ENCODE measurements at places on chromosomes 2 and 18. TPM values are rescaled to one million over a fixed set of nuclear protein-coding genes. Genes with fewer than 3 reads are reported as not detected.

GRCh38 chr2:176891857-176892256, 320.7 kb upstream of the HNRNPA3 start:
- DNase-seq: no peak
- H3K4me3 ChIP-seq: no peak overlapping the region

DNA sequence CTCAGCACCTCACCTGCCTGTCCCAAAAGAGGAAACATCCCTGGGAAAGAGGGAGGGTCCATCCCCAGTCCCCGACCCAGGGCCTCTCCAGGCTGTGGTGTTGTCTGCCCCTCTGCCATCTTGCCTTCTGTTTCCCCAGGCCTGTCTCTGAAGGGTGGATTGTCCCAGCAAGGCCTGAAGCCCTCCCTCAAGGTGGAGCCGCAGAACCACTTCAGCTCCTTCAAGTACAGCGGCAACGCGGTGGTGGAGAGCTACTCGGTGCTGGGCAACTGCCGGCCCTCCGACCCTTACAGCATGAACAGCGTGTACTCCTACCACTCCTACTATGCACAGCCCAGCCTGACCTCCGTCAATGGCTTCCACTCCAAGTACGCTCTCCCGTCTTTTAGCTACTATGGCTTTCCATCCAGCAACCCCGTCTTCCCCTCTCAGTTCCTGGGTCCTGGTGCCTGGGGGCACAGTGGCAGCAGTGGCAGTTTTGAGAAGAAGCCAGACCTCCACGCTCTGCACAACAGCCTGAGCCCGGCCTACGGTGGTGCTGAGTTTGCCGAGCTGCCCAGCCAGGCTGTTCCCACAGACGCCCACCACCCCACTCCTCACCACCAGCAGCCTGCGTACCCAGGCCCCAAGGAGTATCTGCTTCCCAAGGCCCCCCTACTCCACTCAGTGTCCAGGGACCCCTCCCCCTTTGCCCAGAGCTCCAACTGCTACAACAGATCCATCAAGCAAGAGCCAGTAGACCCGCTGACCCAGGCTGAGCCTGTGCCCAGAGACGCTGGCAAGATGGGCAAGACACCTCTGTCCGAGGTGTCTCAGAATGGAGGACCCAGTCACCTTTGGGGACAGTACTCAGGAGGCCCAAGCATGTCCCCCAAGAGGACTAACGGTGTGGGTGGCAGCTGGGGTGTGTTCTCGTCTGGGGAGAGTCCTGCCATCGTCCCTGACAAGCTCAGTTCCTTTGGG, 47.2 kb downstream of the BOLA3 start:
- H3K4me3 ChIP-seq: no peak overlapping the region
- peak; percentile 28 for DNase-seq
- H3K36me3 ChIP-seq: peaks cover 9% of the 10 kb centered on the region
- H3K27ac ChIP-seq: no peak overlapping the region
- no peaks in the 10 kb centered on the region for H3K4me1 ChIP-seq
- no peaks in the 10 kb centered on the region for H3K27me3 ChIP-seq

DNA sequence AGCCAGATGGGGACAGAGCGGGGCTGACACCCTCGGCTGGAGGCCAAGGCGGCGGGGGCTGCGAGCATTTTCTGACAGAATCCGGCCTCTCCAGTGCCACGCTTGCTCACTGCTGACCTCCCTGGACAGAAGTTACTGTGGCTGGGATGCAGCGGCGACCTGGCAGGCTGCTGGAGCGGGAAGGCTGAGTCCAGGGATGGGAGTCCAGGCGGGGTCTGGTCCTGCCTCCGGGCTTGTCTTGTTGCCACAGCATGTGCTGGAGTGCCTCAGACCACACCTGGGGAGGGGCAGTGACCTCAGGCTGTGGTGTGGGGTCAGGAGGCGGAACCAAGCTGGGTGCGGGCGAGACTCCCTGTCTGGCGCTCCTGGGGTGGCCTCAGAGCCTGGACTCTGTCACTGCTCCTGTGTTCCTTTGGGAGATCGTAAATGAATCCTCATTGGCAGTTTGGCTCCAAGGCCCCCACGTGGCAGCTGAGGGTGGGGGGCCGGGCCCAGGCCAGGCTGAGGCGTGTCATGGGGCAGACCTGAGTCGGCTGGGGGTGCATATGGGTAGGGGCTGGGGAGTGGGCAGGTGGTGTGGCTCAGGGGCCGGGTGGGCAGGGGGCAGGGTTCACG, 5.5 kb downstream of the BOK start:
- H3K36me3 ChIP-seq: no peaks in the 10 kb centered on the region
- no peaks in the 10 kb centered on the region for H3K4me1 ChIP-seq
- no peak overlapping the region for H3K4me3 ChIP-seq
- no peak for DNase-seq

DNA sequence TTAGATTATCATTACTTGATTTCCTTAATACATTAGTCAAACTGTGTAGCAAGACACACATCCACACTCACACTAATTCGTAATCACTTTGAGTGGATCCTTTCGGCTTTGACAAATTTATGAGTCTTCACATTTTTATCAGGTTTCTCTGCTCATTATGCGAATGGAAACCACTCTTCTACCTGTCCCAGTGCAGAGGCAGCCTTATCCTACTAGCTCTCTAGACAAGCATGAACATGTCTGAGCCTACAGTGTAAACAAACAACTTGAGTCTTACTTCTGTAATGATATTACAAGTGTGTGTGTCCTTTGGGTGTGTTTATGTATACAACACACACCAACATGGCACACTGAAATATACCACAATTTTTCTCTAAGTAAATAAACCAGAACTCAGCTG, 361.9 kb upstream of the CHST9 start:
- no peaks in the 10 kb centered on the region for H3K36me3 ChIP-seq
- no peaks in the 10 kb centered on the region for H3K27me3 ChIP-seq
- no peak for DNase-seq
- H3K4me3 ChIP-seq: no peak overlapping the region
- H3K27ac ChIP-seq: no peak overlapping the region

GRCh38 chr2:169693360-169693759, 845 bp downstream of the CFAP210 start:
- H3K36me3 ChIP-seq: peaks cover 22% of the 10 kb centered on the region
- H3K4me1 ChIP-seq: peaks cover 33% of the 10 kb centered on the region
- H3K27me3 ChIP-seq: peaks cover 7% of the 10 kb centered on the region
- H3K4me3 ChIP-seq: peak overlapping the region; percentile 87
- peak overlapping the region; percentile 88 for H3K27ac ChIP-seq

GRCh38 chr18:22705328-22705727, 227.8 kb upstream of the RBBP8 start:
- no peak overlapping the region for H3K27ac ChIP-seq
- no peak for DNase-seq
- no peaks in the 10 kb centered on the region for H3K4me1 ChIP-seq
- peaks cover 3% of the 10 kb centered on the region for H3K27me3 ChIP-seq
- no peak overlapping the region for H3K4me3 ChIP-seq

GRCh38 chr2:47219970-47220369, 64.9 kb upstream of the STPG4 start:
- no peak for DNase-seq
- peaks cover 22% of the 10 kb centered on the region for H3K27me3 ChIP-seq
- no peak overlapping the region for H3K4me3 ChIP-seq
- no peak overlapping the region for H3K27ac ChIP-seq

DNA sequence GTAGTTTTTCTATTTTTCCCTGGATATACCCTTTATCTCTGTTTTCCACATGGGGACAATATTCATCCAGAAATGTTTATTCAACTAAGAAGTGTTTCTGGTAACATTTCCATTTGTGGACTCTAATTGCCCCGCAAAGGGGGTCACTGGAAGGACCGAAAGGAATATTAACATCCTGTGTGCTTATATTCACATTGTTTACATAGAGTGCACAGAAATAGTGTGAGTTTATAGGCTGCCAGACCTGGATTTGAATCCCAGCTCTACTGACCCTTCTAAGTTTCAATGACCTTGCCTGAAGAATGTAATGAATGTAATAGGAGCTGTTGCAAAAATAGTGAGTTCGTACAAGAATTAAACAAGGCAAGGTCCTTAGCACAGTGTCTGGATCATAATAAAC, 152.9 kb upstream of the NCKAP5 start:
- H3K36me3 ChIP-seq: no peaks in the 10 kb centered on the region
- DNase-seq: no peak
- H3K27ac ChIP-seq: no peak overlapping the region
- H3K4me1 ChIP-seq: no peaks in the 10 kb centered on the region
- no peak overlapping the region for H3K4me3 ChIP-seq

GRCh38 chr18:45213040-45213333, 402.3 kb upstream of the SLC14A2 start:
- H3K4me1 ChIP-seq: no peaks in the 10 kb centered on the region
- H3K4me3 ChIP-seq: no peak overlapping the region
- no peak overlapping the region for H3K27ac ChIP-seq
- H3K27me3 ChIP-seq: peaks cover 21% of the 10 kb centered on the region
- no peaks in the 10 kb centered on the region for H3K36me3 ChIP-seq

DNA sequence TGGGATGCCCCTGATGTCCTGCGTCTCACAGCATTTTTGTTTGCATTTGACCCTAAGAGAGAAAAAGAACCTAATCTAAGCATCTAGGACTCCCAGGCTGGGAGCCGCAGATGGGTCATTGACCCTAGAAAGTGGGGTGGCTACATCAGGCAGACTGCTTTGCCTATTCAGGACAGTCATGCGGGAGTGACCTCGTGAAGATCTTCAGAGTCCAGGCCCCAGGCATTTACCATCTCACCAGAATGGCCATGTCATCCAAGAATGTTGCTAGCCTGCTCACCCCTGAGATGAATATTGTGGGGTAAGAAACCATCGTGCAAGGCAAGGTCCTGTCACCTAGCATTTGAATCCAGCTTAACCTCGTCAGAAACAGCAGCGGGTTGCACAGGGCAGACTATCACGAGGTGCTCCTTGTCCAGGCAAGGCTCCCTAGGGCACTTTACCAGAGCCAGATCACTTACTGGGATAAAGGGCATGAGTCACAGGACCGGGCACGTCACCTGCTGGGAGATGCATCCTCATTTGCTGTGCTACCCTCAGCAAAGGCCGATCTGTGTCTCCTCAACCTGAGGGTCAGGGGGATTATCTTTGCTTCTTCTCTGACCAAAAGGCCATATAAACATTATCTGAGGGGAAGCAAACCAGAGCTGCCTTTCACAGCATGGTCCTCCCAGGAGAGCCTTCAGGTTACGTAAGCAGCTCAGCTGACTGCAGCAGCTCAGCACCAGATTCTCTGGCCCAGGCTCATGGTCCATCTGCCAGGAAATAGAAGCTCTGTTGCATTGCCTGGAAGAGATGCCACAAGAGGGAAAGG, 162.3 kb downstream of the ACKR3 start:
- DNase-seq: no peak
- no peak overlapping the region for H3K27ac ChIP-seq

DNA sequence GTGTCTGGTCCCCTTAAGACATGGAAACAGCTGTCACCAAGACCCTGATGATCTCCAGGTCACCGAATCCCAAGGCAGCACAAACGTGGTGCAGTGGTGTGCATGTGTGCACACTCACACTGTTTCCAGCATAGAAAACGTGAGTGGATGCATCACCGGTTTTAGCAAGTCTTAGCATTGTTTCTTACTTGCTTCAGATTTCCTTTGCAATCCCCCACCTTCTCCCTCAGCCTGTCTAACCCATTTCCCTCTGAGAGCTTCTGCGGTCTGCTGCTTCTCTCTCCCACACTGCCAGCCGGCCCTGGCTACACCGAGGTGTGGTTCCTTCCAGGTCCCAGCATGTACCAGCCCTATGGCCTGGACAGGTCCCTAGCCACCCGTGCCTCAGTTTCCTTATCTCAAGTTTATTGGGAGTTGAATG, 343.4 kb upstream of the HS6ST1 start:
- peaks cover 23% of the 10 kb centered on the region for H3K27me3 ChIP-seq
- H3K36me3 ChIP-seq: no peaks in the 10 kb centered on the region
- no peak overlapping the region for H3K27ac ChIP-seq

GRCh38 chr18:28331551-28331950, 154.6 kb upstream of the CDH2 start:
- H3K4me3 ChIP-seq: no peak overlapping the region
- H3K27me3 ChIP-seq: no peaks in the 10 kb centered on the region
- DNase-seq: no peak
- no peak overlapping the region for H3K27ac ChIP-seq

DNA sequence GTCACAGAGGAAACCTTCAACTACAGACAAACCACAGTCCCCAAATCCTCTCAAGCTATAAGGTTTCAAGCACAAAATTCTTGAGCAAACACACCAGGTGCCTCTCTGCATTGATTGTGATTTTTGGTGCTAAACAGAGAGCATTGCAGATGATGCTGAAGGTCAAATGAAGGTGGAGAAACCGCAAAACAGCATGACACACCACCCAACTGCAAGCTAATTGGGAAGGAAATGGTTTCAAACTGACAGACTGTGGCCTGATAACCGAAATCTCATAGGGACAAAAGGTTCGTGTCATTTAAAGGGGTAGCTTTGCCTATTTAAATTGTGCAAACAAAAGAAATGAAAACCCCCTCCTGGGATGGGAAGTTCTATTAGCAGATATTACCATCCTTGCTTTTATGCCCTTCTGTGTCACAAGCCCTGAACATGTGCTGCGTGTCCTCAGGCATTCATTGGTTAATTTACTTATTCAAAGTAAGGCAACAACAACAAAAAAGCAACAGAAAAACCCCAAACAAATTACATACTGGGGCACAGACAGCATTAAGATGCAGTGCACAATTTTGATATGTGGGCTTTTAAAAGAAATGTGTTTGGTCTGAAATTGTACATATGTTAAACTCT, 154.9 kb downstream of the AQP4 start:
- H3K4me3 ChIP-seq: peak overlapping the region; percentile 3
- H3K36me3 ChIP-seq: peaks cover 2% of the 10 kb centered on the region
- DNase-seq: peak; percentile 75
- H3K27ac ChIP-seq: peak overlapping the region; percentile 48
- H3K27me3 ChIP-seq: peaks cover 20% of the 10 kb centered on the region

GRCh38 chr18:47883771-47884413, 46.6 kb downstream of the SMAD2 start:
- no peaks in the 10 kb centered on the region for H3K27me3 ChIP-seq
- H3K27ac ChIP-seq: peak overlapping the region; percentile 18
- peaks cover 56% of the 10 kb centered on the region for H3K36me3 ChIP-seq

HRH4 gene
- not detected for total RNA-seq

VWA3B gene
- total RNA-seq: not detected

ANKRD30BL gene
- total RNA-seq: not detected

FAM110C gene
- total RNA-seq: 0.37 TPM

CCDC74B gene
- 0.47 TPM for total RNA-seq

TPO gene
- 0.18 TPM for total RNA-seq

GAL3ST2 gene
- 0.20 TPM for total RNA-seq

ACTG2 gene
- total RNA-seq: not detected

FBXO36 gene
- total RNA-seq: 1.4 TPM

RAX gene
- not detected for total RNA-seq

TMEM178A gene
- total RNA-seq: not detected
